Right atrium auricular region (tissue), 2 donors: ENCODE measurements at places on chromosomes 2 and 18. TPM values are rescaled to one million over a fixed set of nuclear protein-coding genes. Genes with fewer than 3 reads are reported as not detected.

GRCh38 chr18:48815581-48816324 is 135.0 kb downstream of the SMAD7 start:
- DNase-seq = peak; percentile 58

The LRP2 gene
- total RNA-seq = 8.1 TPM

The OSR1 gene
- total RNA-seq = 55.7 TPM

The TMEM198 gene
- 4.3 TPM for total RNA-seq

- DNase-seq = no peak
Measured at GRCh38 chr2:104428155-104428554, 425.8 kb upstream of the POU3F3 start.

GRCh38 chr2:16561676-16562075 is 104.0 kb downstream of the CYRIA start:
- no peak for DNase-seq

The GYPC gene
- total RNA-seq = 74.9 TPM

DNA sequence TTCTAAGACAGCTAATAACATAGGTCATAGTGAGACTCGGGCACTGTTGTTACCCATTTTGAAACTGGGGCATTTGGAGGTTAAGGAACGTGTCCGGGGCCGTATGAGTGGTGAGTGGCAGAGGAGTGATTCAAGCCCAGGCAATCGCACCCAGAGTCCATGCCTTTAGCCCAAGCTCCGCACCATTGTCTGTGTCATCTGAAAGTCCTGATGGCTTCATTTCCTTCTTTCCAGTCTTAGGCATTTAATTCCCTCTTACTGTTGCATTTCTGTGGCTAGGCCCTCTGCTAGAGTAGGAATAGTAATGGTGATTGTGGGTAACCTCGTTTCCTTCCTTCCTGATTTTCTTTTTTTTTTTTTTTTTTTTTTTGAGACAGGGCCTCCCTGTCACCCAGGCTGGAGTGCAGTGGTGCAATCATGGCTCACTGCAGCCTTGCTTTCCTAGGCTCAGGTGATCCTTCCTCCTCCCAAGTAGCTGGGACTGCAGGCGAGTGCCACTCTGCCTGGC is 49.8 kb upstream of the ASB1 start:
- DNase-seq = no peak

GRCh38 chr2:145759228-145759915 is 1239.5 kb upstream of the ZEB2 start:
- no peak for DNase-seq

DNA sequence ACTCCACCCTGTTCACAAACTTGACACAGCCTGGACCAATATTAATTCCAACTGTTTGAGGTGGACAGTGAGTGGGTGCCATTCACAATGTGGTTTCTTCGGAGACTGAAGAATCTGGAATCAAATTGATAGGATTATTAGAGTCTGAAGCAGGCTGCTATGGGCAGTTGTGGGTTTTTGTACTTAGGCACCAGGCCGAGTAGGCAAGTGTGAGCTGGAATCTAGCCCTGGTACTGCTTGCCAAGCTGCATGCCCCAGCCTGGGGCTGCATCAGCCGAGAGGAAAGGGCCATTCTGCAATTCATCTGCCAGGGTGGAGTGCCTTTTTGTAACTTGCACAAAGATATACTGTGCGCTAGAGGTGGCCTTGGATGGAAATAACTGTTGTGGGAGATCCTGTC is 654.7 kb upstream of the FANCL start:
- DNase-seq = no peak

The DSG4 gene
- total RNA-seq = not detected

DNA sequence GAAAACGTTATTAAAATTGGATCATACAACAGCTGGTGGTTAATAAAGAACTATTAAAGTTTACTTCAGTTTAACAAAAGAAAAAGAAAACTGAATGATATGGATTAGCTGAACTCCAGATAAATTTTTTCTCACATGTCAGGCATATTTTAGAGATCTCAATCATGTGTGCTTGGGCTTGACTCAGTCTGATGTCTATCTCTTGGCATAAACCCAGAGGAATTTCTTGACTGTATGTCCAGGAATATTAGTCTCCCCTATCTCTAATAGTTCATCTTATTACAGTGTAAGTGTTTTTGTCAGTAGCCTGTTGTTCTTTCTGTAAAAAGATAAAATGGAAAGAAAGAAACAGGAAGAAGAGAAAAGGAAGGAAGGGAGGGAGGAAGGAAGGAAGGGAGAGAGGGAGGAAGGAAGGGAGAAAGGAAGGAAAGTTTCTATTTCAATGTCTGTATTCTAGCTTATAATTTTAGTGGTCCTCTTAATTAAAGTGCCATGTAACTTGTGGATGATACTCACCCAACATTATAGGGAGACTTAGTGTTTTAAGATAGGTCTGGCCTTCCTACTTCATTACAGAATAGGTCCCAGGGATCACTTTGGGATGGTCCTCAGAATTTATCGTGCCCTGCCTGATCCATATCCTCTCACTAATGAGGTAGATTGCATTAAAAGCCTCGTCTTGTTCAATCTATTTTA is 99.7 kb upstream of the UGP2 start:
- DNase-seq = no peak

- no peak for DNase-seq
Measured at GRCh38 chr2:229071292-229071976, 199.7 kb downstream of the PID1 start.
